ENCODE measurements at places on chromosomes 13 and 19.
A peak's percentile ranks its signal among the peaks of the same experiment; 100 is the strongest.

DNA sequence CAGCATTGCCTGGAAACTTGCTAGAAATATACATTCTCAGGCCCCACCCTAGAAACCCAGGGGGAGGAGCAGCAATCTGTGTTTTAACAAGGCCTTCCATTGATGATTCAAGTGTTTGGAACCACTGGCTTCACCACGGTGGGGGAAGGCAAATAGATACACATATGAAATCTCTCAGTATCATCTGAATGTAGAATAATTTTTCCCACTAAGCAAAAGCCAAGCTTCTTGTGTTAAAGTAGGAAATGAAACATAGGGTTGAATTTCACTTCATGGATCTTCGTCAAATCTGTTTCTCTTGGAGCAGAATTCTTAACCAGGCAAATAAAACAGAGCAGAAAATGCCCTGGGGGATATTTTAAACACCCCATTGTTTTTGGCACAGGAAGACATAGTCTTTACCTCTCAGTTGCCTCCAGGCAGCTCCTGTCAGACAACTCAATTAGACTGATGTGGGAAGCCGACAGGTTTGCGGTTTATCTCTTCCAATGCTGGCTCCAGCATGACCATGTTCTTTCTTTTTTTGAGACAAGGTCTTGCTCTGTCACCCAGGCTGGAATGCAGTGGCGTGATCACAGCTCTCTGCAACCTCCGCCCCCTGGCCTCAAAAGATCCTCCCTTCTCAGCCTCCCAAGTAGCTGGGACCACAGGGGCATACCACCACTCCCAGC lies 213.0 kb downstream of the FOXO1 start:
- peak; percentile 70 for DNase-seq

GRCh38 chr19:13717194-13717643 lies 47.1 kb upstream of the MRI1 start:
- DNase-seq, result no peak

- no peak for DNase-seq
These were observed 539.5 kb downstream of the FGF9 start for GRCh38 chr13:22210134-22210930.

GRCh38 chr19:16599655-16600346 lies 27.6 kb upstream of the SLC35E1 start:
- DNase-seq, result no peak

- DNase-seq, result no peak
These were observed 782.5 kb upstream of the SLITRK6 start for GRCh38 chr13:86581706-86582105.

GRCh38 chr19:4134351-4134750 lies 10.4 kb upstream of the MAP2K2 start:
- no peak for DNase-seq

- DNase-seq, result no peak
These were observed 226.4 kb upstream of the SERP2 start for GRCh38 chr13:44147233-44147632.

GRCh38 chr13:35848336-35849255 lies 282.6 kb downstream of the DCLK1 start:
- DNase-seq, result no peak

DNA sequence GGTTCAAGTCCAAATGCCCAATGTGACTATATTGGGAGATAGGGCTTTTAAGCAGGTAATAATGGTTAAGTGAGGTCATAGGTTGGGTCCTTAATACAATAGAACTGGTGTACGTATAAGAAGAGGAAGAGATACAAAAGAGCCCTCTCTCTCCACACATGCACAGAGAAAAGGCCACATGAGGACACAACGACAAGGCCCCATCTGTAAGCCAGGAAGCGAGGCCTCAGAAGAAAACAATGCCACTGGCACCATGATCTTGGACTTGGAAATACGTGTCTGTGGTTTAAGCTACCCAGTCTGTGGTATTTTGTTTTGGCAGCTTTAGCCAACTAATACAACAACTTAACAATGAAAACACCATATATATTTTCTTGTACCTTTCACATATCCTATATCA lies 23.4 kb upstream of the RFC3 start:
- DNase-seq, result no peak

GRCh38 chr13:21674490-21675009 lies 3.7 kb downstream of the FGF9 start:
- DNase-seq, result no peak

GRCh38 chr13:75432045-75432444 lies 49.9 kb downstream of the TBC1D4 start:
- DNase-seq, result no peak

GRCh38 chr13:109166804-109167203 lies 537.4 kb downstream of the MYO16 start:
- no peak for DNase-seq

DNA sequence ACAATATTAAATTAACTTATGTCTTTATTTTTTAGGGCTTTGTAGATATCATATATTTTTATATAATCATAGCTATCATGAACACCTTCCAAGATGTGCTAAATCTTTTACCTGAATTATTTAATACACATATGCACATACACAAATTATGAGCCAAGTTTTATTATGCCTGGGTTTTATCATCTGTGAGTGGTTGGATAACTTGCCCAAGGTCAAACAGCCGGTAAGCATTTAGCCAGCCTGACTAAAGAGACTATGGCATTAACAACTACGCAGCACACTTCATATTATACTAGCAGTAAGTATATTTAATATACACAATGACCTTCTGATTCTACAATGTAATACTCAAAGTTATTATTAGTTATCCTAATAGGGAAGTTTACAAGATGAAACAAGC lies 132.7 kb downstream of the FREM2 start:
- DNase-seq, result no peak

DNA sequence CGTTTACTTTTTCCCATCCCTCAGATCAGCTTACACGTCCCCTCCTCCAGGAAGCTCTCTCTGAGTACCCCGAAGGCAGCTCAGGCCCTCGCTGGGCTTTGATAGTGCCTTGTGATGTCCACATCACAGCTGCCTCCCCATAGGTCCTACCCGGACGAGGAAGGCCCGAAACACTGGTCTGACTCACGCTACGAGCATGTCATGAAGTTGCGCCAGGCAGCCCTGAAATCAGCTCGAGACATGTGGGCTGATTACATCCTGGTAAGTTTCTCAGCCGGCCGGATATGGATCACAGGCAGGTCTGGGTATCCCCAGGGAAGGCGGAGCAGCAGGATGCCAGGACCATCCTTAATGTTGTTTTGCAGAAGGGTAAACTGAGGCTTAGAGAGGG lies 4.8 kb downstream of the COLGALT1 start:
- peak; percentile 99 for DNase-seq

- no peak for DNase-seq
These were observed 2.3 kb downstream of the PRAM1 start for GRCh38 chr19:8500158-8500557.

DNA sequence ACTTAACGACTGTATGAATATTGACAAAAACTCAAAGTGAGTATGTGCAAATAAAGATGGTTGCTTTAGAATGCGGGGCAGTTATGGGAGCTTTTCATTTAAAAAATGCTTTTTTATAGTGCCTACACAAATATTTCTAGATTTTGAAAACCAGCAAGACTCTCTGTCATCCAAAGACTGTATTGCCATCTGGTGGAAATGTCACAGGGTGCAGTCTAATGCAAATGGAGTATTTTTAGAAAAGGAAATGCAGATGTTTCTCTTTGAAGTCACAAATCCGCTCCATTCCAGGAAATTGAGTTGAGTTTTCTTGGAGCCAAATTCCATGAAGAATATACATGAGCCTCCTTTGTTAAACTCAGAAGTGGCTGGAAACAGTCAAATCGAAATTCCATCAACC lies 2.3 kb upstream of the C1QTNF9B start:
- peak; percentile 64 for DNase-seq

GRCh38 chr13:30442926-30443325 lies 20.6 kb downstream of the UBE2L5 start:
- DNase-seq, result no peak

DNA sequence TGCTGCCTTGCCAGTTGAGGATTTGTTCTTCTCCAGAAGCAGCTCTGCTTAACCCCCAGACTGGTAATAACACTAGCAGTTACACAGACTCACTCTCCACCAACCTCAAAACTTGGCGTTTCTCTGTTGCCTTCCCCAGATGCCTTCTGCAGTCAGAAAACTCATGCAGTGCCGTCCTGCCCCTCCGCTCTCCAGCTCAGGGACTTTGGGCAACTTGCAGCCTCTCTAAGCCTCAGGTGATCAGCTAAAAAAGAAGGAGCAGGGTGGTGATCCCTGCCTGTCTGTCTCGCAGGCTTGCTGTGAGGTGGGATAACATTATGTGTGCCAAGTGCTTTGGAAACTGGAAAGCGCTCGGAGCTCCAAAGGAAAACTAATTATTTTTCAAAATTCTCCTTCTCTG lies 391.6 kb downstream of the HS6ST3 start:
- DNase-seq, result no peak

GRCh38 chr13:54928071-54928470 lies 1899.5 kb downstream of the OLFM4 start:
- no peak for DNase-seq

DNA sequence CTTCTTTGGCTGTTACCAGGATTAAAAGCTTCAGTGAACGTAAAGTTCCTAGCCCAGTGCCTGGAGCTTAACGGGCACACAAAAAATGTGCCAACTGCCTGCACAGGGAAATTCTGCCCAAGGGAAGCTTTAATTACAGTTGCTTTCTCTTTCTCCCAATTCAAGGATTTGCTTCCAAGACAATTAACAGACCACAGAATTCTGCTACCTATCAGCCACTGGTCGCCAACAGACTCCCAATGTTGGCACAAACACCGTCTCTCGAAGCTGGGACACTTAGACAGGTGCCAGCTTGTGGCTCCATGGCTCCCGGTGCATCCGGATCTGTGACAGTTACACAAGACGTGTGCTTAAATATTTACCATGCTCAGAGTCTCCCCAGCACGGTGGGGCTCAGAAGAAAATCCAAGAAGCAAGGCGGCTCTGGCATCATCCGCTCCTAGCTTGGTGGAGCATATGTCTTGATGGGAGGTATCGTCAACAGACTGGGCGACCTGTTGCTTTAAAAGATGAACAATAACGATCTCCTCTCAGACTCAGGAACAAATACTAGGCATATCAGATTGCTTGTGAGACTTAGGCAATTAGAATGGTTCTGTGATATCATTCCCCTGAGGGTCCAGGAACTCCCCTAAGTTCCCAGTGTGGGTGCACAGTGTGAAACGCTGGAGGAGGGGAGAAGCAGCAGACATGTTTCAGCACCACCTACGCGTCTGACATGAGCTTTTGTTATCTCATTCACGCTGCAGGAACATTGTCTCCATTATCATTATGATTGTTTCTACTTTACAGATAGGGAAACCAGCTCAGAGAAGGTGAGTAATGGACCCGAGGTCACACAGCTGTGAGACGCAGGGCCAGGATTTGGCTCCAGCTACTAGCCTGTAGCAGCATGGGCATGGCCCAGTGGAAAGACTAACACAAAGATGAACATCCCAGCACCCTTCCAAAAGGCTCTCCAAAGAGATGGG lies 61.6 kb downstream of the ALOX5AP start:
- peak; percentile 44 for DNase-seq

DNA sequence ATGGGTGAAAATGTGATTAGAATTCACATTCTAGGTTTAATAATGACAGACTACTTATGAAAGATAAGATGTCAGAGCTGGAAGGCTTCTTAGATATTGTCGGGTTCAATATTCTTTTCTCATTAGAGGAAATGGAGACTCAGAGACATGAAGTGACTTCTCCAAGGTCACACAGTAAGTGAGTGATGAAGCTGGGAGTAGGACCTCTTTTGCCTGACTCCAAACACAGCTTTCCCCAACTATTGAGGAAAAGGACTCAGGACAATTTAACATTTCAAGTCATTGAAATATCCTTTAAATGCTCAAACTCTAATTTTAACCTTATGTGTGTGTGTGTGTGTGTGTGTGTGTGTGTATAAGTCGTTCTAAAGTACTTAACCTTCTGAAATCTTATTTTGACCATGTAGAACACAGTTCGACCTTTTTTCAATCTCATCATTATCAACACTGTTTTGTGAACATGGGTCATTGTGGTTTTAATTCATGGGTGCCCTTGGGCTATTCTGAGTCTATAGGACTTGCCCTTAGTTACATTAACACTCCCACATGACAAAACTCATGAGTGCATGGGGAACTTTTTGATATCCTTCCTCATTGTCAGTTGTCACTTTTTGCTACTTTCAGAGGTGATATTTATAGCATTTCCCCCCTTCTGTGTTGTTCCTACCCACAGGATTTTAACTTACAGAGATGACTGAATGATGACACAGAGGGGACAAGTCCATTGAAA lies 53.0 kb downstream of the LRCH1 start:
- no peak for DNase-seq

DNA sequence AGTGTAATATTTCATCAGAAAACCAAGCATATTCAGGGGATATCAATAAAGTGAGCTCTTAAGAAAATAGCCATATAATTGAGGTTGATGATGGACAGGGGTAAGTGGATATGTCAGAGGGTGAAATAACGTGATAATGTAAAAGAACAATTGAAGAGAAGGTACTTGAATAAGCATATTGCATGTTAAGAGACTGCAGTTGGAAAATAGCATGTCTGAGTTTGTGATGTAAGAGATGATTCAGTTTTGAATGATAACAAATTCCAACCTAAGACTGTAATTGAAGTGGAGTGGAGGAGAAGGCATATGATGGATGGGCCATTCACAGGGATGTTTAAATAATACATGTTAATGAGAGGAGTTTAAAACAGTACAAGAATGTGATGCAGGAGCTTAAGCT lies 1633.5 kb downstream of the SLITRK1 start:
- no peak for DNase-seq

DNA sequence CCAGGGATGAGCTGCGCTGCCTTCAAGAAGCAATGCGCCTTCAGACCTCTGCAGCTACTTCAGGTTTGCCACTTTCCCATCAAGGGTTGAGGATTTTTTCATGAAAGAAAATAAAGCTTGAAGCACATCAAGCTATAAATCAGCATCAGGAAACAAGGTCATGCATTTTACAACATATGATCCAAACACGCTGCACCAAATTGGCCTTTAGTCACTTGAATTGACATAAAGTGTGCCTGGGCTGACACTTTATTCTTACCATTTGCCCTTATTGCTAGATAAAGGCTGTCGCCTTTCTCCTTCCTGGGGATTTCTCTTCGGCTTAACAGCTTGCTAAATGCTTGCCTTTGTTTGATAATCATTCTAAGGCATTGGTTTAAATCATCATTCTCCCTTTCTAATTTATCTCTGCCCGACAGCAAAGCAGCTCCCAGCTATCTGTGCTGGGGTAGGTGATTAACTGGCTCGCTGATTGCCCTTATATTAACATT lies 87.7 kb downstream of the LHFPL6 start:
- no peak for DNase-seq

- no peak for DNase-seq
These were observed 20.6 kb downstream of the CILP2 start for GRCh38 chr19:19558636-19559035.

DNA sequence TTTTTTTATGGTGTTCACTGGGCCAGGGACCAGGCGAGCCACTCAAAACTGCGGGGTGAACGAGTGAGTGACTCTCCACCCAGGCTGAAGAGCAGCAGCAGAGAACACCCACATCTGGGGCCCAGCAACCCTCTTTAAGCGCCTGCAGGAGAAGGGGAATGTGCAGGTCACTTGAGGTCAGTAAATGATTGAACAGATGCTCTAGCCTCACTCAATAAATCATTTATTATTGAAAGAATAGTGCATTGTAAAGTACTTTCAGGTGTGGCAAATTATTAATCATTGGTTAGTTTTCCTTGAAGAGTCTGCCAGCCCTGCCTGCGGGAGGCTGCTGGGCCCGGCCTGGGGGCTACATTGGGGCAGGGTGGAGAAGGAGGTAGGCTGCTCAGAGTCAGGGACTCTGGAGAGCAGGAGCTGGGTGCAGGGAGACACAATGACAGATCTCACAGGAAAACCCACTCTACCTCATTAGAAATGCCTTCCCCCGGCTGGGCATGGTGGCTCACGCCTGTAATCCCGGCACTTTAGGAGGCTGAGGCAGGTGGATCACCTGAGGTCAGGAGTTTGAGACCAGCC lies 42.5 kb downstream of the ABCC4 start:
- DNase-seq, result no peak

- no peak for DNase-seq
These were observed 109.6 kb downstream of the ZAR1L start for GRCh38 chr13:32205431-32206096.

Measured in brain microvascular endothelial cell (primary cell).